Tongue (tissue), 3 donors: ENCODE measurements at places on chromosomes 4 and X.

GRCh38 chr4:66926687-66927086 lies 618.6 kb downstream of the CENPC start:
- DNase-seq: no peak

GRCh38 chr4:75997946-75998345 lies 7.2 kb upstream of the SDAD1 start:
- DNase-seq: no peak

- peak; percentile 36 for DNase-seq
Measured at GRCh38 chr4:170015285-170015684, 10.9 kb downstream of the MFAP3L start.

DNA sequence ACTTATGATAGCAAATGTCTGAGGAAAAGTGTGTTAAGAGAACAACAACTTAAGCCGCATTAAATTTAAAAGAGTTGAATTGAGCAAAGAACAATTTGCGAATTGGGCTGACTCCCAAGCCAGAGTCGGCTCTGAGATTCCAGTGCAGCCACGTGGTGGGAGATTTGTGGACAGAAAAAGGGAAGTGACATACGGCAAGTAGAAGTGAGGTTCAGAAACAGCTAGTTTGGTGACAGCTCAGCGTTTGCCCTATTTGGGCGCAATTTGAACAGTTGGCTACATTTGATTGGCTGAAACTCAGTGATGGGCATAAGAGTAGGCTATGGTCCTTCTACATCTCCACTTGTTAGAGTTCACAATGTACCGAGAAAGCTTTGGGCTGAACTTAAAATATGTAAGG lies 124.0 kb downstream of the PRKX start:
- DNase-seq: no peak

DNA sequence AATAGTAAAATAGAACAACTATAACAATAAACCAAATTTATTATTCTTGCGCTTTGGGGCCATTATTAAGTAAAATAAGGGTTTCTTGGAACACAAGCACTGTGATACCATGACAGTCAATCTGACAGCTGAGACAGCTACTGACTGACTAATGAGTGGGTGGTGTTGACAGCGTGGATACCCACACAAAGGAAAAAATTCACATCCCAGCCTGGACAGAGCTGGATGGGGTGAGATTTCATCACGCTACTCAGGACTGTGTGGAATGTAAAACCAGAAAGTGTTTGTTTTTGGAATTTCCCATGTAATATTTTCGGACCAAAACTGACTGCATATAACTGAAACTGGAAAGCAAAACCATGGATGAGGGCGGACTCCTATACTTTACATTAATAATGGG lies 48.8 kb downstream of the IGFBP7 start:
- no peak for DNase-seq

GRCh38 chr4:173745765-173746164 lies 215.7 kb upstream of the HAND2 start:
- DNase-seq: no peak

GRCh38 chrX:39499996-39500395 lies 597.8 kb downstream of the BCOR start:
- DNase-seq: no peak

DNA sequence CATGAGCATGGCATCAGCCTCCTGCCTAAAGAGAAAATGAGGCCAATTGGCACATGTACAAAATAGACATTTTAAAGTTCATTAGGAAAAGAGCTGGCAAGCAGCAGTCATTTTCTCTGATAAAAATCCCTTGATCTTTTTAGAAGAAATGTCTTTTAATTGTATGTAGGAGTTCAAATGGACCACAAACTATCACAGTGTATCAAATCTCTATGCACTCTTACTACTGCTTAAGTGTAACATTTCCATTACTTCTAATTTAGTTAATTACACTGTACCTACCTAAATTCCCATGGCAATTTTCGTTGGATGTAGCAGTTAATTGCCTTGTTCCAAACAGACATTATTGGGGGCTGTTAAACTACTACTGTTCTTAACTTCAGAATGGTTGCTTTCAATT lies 233.7 kb upstream of the TECRL start:
- DNase-seq: no peak

GRCh38 chrX:99142745-99143144 lies 1267.3 kb downstream of the PCDH19 start:
- DNase-seq: no peak

- no peak for DNase-seq
Measured at GRCh38 chr4:5813882-5814255, 79.0 kb downstream of the CRMP1 start.

- DNase-seq: no peak
Measured at GRCh38 chr4:184568770-184569169, 80.5 kb downstream of the CASP3 start.

DNA sequence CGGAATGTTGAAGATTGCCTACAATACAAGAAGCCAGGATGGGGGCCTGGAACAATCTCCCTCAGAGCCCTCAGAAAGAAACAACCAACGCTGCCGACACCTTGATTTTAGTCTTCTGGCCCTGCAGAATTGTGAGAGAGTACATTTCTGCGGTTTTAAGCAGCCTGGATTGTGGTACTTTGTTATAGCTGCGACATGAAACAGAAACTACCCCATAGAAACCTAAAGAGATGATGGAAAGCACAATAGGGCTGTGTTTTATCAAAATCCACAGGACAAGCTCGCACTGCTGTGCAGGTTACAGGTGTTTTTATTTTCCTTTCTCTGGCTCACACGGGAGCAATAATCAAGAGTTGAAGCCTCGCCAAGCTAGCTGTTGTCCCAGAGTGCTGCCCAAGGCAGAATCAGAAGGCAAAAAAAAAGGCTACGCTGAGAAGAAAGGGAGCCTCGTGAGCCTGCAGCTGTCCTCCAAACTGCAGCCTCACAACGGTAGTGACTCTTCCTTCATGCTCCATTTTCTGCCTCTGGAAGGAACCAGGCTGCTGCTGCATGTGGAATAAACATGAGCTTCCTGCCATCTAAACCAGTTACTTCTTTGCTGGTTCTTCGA lies 232.4 kb downstream of the LDB2 start:
- peak; percentile 63 for DNase-seq

GRCh38 chr4:99462875-99463464 lies 27.8 kb upstream of the ADH7 start:
- peak; percentile 88 for DNase-seq

- no peak for DNase-seq
Measured at GRCh38 chr4:26044524-26044923, 130.5 kb downstream of the SMIM20 start.

DNA sequence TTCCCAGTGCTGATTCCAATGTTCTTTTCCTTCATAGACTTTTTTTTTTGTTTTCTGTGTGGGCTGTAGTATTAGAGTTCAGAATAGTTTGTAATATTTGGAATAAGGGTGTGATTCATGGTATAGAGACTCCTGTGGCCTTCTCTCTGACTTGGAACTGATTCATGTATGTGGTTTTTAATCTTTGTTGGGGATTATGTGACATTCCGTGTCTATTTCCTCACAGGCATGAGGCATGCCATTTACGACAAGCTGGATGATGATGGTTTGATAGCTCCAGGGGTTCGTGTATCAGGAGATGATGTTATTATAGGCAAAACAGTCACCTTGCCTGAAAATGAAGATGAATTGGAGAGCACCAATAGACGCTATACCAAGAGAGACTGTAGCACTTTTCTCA lies 44.4 kb downstream of the POLR2B start:
- DNase-seq: no peak

- no peak for DNase-seq
Measured at GRCh38 chr4:113921089-113921794, 58.2 kb downstream of the ARSJ start.

DNA sequence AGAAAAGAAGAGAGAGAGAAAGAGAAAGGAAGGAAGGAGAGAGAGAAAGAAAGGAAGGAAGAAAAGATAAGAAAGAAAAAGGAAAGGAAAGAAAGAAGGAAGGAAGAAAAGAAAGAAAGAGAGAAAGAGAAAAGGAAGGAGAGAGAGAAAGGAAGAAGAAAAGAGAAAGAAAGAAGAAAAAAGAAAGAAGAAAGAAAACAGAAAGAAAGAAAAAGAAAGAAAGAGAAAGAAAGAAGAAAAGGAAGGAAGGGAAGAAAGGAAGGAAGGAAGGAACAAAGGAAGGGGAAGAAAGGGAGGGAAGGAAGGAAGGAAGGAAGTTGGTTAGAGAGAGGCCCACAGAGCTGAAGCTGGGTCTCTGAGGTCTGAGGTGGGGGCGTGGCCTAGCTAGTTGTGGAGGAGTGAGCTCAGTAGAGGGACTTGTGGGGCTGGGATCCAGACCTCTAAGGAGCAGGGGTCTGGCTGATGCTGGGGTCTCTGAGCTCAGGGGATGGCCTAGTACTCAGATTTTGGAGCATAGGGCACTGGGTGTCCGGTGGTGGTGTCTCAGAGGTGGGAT lies 27.1 kb upstream of the PDZD4 start:
- DNase-seq: no peak

GRCh38 chr4:86557526-86557925 lies 36.6 kb upstream of the PTPN13 start:
- DNase-seq: no peak

GRCh38 chrX:7261672-7262332 lies 113.8 kb upstream of the PUDP start:
- no peak for DNase-seq

DNA sequence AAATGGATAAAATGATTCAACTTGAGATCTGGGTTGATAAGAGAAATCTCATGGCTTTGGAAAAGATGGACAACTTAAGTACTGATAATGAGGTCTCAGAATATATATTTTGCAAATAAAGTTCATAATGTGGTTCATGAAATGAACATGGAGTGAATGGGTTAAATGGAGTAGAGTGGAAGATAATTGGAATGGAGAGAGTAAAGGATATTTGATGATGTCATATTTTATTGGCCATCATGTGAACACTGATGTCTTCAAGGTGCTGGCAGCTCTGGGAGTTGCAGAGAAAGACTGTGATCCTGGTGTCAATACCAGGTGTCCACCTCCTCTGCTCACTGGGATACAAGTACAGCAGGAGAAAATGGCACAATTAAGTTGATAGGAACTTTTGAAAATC lies 133.9 kb upstream of the ZXDA start:
- DNase-seq: no peak

DNA sequence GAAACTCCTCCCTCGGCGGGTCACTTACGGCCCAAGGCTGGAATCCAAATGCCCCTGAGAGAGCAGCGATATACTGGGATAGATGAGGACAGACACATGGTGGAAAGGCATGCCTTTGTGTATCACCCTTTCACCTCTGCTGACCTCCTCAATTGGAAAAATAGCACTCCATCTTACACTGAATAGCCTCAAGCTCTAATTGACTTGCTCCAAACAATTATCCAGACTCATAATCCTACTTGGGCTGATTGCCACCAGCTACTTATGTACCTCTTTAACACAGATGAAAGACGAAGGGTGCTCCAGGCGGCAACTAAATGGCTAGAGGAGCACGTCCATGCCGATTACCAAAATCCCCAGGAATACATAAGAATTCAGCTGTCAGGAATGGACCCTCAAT lies 1142.2 kb downstream of the ARAP2 start:
- DNase-seq: no peak

- peak; percentile 88 for DNase-seq
Measured at GRCh38 chr4:77178560-77178959, 21.6 kb downstream of the CCNG2 start.

GRCh38 chr4:140869446-140869845 lies 113.3 kb upstream of the TBC1D9 start:
- no peak for DNase-seq

DNA sequence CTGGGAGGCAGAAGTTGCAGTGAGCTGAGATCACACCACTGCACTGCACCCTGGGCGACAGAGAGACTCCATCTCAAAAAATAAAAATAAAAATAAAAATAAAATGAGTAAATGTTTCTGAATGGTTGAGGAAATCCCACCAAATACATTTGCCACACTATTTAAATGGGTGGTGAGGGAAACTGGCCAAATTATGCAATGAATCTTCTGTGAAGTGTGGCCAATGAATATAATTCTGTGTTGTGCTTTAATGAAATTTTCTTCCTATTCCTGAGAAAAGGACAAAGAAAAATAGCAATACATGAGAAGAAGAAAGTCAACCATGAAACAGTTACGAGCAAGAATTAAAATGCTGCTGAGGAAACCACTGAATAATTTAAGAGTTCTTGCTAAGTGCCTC lies 69.9 kb downstream of the CAMK2D start:
- no peak for DNase-seq

DNA sequence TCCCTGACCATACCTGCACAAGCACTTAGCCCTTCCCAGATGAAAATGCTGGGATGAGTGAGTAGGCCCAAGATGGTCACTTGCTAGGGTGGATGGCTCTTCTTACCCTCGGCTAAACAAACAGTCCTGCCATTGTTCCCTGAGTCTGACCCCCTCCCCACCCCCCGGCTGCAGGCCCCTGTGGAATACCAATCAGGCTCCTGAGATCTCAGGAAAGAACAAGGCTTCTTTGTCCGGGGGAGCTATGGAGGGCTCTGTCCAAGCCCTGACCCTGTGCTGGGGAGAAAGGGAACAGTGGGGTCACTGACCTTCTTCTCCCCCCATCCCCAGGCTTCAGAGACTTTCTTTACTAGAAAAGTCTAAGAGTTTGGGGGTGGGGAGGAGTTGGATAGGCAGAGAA lies 6.0 kb downstream of the PLP1 start:
- no peak for DNase-seq

- no peak for DNase-seq
Measured at GRCh38 chrX:117969782-117970181, 146.8 kb downstream of the KLHL13 start.
